ENCODE measurements at places on chromosomes 11 and 22. TPM values are rescaled to one million over a fixed set of nuclear protein-coding genes. Genes with fewer than 3 reads are reported as not detected.

The TOMT gene
- total RNA-seq: under 0.01 TPM

The EFCAB6 gene
- total RNA-seq: 2.2 TPM

The CRYBB1 gene
- total RNA-seq: not detected

The GPR83 gene
- under 0.01 TPM for total RNA-seq

The TLCD5 gene
- total RNA-seq: 4.0 TPM

The BAIAP2L2 gene
- total RNA-seq: 21.3 TPM

The GP1BB gene
- under 0.01 TPM for total RNA-seq

The OR52I2 gene
- total RNA-seq: not detected

The GVQW3 gene
- 2.4 TPM for total RNA-seq

The B4GALNT4 gene
- 15.8 TPM for total RNA-seq

The GGTLC2 gene
- total RNA-seq: not detected

The NCAM1 gene
- total RNA-seq: 0.69 TPM

The RIBC2 gene
- 4.5 TPM for total RNA-seq

The SPDYC gene
- not detected for total RNA-seq

The ACR gene
- not detected for total RNA-seq

Measured in melanocyte of skin (primary cell).